GM06990 (cell line): ENCODE measurements at places on chromosomes 3 and 15.

DNA sequence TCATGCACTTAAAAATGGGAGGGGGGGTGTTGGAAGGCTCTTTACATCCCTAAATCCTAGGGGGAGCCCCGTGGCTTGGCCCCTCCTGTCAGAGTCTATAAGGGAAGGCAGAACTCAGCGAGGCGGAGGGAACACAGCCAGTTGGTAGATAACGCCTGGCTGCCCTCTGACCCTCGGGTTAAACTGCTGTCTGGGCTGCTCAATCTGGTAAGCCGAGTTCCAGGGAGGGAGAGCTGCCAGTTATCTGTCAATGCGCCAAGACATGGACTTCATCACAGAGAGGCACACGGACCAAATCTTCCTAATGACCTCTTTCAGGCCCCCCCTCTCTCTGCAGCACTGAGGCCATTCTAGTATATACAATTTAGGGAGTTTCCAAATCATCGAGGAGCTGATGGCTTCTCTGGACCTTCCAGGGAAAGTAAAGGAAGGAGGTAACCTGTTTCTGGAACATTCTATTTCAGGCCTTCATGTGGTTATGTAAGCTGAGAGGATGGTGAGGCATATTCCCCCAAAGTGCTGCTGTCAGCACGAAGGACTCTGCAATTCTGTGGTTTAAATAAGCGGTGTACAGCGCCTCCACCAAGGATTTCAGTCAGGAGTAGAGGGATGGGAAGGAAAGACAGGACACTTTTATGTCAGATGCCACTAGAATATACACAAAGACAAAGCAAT lies 349.0 kb downstream of the MCTP2 start:
- no peak for DNase-seq

GRCh38 chr15:67059127-67059553 lies 6.3 kb upstream of the SMAD3 start:
- DNase-seq: no peak

- no peak for DNase-seq
Observed at GRCh38 chr3:143831208-143831607, 17.1 kb downstream of the SLC9A9 start.

DNA sequence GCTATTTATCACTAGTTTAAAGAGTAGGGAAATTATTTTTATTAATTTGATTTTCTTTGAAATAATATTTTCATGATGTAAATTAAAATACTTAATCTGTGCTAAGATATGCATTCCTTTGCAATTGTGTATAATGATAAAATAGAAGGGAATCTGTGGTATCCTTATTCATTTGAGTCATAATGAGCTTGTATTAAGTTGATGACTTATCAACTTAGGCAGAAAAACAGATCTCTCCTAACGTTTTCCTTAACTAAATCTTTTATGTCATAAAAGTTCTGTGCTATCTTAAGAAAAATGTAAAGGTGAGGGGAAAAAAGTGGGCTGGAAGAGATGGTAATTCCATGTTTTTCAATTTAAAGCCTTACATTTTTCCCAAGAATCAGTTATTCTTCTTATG lies 1.9 kb downstream of the FGF7 start:
- DNase-seq: no peak

- DNase-seq: no peak
Observed at GRCh38 chr3:37905987-37906674, 44.5 kb downstream of the CTDSPL start.

GRCh38 chr3:170144437-170144843 lies 37.1 kb downstream of the PHC3 start:
- peak; percentile 56 for DNase-seq

DNA sequence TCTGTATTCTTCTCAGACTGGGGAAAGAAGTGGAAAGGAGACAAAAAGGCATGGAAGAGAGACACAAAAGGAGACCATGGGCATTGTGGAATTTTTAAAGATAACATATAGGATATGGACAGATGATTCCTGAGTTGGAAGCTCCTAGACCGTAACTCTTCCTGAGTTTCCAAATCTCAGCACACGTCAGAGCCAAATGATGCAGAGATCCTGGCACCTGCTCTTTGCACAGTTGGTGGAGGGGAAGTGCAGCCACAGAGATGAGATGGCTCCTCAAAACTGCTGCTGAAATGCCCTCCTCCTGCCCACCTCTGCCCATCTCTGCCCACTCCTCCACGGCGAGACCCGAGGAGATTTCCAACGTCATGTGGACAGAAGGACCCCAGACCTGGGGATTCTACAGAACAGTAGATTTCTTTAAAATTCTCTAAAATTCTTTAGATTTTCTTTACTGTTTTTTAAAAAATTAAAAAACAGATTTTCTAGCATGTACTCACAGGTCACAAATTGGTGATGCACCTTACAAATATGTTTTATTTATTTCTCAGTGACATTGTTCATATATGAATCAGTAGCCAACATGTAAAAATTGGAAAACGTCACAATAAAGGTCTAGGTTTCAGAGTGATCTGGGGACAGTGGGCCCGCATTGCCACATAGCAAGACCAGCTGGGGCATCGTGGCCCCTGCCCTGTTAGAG lies 8.1 kb downstream of the CPN2 start:
- DNase-seq: no peak

DNA sequence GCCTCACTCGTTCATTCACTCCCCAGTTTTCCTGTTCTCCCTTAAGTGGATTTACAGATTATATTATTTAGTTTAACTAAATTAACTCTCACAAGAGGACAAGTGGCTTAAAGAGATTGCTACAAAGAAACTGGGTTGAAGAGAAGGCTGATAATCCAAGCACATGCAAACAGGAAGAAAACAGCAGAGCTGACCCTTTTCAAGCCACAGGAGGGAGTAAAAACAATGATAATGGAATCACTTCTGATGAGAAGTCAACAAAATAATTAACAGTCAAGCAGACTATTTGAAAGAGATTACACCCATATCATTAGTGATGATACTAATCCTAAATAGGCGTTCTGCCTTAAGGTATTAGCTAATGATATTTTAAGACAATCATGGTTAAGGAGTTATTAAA lies 31.7 kb downstream of the BOC start:
- DNase-seq: no peak

DNA sequence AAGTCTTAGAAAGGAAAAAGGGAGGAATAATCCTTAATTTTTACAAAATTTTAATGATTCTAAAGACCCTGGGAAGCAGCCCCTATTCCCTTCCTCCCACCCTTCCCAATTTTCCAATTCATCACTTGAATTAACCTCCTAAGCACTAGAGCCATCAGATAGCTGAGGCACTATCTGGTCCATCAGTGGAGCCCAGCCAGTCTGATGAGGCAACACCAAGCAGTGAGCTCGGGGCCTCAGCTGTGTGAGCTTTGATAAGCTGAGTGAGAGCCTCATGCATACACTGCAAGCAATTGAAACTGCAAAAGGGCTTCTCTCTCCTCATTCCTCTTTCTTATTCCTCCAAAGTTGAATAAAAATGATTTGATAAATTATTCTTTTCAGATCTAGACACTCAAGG lies 31.9 kb downstream of the TUSC7 start:
- no peak for DNase-seq

DNA sequence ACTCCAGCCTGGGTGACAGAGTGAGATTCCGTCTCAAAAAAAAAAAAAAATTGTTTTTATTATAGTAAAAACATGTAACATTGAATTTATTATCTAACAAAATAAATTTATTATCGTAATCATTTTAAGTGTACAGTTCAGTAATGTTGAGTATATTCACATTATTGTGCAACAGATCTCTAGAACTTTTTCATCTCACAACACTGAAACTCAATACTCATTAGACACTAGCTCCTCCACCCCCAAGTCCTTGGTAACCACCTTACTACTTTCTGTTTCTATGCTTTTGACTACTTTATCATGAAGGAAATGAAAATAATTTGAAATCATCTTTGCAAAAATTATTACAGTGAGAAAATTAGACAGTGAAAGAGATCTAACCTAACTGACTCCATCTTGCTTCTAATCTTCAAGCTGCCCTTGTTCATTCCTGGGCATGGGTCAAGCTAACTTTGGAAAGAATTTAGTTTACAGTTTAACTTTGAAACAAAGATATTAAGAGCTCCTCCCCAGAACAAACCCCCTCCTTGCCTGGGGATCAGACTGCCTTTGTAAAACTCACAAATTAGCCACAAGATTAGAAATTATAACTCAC lies 15.0 kb upstream of the FYCO1 start:
- no peak for DNase-seq
